ENCODE measurements at places on chromosomes 11 and 22.

DNA sequence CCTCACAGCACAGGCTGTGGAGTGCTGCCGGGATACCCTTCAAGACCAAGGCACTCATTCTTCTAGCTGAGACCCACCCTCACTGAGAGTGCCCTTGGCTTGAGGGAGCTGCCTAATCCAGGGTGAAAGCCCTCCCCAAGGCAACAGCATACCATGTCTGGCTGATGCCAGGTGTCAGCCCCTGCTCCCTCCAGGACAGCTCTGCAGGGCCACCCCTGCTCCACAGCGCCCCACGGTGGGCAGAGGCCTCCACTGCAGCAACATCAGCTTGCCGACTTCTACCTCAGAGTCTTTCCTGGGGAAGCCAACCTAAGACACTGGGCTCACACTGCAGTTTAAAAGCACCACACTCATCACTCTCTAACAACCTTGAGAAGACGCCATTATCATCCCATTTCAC, 29.0 kb downstream of the TTLL1 start:
- DNase-seq: no peak

DNA sequence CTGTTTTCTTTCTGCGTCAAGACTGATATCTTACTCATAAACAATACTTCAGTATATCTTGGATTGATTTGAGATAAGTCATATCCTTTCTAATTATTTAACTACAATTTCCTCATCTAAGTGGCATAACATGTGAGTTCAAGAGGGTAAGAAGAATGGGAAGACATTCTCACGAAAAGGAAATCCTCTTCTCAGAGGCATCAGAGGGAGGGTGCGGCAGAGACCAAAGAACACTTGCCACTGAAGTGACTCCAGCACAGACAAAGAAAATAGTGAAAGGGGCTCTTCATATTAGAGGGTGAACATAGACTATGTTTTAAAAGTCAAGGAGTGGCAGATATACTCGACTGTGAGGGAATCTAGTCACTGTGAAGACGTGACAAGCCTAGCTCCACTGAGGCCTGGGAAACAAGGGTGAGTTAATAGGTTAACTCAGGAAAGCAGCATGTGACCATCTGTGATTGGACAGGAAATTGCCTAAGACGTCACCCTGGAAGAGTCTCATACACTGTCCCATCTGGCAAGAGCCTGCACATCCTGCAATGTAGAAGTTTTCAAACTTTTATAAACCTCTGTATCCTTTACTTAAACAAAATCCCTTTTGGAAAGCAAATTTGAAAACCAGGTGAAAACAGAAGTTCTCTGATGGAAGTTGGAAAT, 1.9 kb upstream of the MMP1 start:
- DNase-seq: no peak

DNA sequence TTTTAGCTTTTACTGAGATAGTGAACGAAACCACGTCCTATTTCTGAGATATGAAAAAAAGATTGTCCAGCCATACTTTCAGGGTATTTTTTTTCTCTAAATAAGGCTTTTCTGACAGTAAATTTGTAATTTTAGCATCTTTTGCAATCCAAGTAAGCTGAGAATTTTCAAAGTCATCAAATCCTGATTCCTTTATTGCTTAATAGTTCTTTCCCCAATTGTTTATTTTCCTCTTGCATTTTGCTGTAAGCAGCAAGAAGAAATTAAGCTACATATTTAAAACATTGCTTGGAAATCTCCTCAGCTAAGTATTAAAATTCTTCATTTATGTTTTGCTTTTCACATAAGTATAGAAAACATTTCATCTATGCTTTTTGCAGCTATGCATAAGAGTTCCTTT, 493.3 kb upstream of the CCDC179 start:
- DNase-seq: no peak

DNA sequence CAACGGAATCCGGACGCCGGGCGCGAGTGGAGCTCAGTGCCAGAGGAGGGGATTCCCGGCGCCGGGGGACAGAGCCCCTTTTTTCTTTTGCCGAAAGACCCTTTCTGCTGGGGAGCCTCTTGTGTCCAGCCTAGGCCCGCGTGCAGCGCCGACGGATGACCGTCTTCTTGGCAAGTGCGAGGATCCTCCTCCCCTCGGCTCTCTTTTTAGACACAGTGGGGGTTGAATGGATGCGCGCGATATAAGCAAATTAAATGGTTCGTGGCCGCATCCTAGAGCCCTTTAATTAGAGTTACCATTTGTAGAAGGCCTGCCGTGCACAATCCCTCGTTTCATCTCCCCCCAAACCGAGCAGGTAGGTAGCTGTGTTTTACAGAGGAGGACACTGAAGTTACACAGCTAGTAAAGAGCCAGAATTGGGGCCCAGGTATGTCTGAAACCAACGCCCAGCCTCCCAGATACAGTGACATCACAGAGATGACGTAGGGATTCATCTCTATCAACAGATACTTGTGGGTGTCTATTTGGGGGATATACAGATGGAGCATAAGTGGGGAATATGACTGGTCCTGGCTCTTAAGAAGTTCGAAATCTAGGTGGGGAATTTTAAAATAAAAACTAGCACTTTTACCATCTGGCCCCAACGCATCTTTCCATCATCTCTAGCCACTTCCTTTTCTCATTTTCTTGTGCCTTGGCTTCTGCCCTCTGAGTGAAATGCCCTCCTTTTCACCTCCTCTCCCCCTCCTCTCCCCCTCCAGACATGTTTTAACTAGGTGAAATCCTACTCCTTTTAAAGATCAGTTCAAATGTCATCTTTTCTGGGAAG, 875 bp downstream of the TCP11L1 start:
- DNase-seq: no peak

DNA sequence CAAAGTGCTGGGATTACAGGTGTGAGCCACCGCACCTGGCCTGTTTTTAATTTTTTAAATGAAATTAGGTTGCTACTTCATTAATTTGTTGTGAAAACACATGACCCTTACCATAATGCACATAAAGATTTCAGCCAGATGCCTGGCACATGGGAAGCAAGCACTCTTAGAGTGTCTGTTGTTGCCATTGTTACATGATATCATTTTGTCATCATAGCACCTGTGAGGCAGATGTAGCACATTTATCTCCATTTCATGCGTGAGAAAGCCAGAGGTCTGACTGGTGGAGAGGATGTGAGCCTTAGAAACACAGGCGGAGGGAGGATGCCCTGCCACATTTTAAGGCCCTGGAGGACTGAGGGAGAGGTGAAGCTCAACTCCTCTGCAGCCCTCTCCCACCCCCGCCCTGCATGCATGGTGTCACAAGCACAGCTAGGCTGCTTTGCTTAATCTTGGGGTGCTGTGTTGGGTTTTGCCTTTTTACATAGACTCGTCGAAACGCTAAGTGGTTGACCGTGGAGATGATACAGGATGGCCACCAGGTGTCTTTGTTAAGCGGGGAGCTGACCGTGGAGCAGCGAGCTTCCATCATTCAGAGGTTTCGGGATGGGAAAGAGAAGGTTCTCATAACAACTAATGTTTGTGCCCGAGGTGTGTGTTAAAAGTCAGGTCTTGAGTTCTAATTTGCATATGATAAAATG, 14.0 kb downstream of the DDX25 start:
- DNase-seq: no peak

GRCh38 chr11:1310772-1311468, 1.5 kb upstream of the TOLLIP start:
- no peak for DNase-seq

GRCh38 chr11:16818284-16818683, 79.8 kb downstream of the C11orf58 start:
- peak; percentile 10 for DNase-seq

DNA sequence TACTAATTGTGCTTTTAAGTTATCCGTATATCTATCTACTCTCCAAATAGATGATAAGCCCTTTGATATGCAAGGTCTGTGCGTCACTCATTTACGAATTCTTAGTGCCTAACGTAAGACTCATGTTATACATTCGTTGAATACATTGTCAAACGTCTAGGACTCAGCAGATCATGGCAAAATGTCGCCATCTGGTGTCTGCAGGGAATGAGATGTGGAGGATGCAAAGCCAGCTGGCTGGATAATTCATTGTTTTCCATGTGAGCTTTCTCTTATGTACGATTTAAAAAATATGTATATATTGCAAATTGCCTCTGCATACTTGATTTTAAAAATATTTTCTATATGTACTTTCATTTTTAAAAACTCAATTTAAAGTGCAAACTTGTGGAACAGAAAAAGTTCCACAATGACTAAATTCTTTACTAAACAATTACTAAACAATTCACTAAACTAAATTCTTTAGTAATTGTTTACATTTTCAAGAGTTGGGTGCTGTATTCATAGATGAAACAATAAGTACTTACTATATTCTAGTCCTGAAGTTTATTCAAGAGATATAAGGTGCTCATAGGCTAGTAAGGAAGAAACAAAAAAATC, 33.8 kb downstream of the ZNF202 start:
- peak; percentile 34 for DNase-seq

- DNase-seq: no peak
Measured at GRCh38 chr11:118060081-118060661, 16.7 kb upstream of the TMPRSS4 start.

DNA sequence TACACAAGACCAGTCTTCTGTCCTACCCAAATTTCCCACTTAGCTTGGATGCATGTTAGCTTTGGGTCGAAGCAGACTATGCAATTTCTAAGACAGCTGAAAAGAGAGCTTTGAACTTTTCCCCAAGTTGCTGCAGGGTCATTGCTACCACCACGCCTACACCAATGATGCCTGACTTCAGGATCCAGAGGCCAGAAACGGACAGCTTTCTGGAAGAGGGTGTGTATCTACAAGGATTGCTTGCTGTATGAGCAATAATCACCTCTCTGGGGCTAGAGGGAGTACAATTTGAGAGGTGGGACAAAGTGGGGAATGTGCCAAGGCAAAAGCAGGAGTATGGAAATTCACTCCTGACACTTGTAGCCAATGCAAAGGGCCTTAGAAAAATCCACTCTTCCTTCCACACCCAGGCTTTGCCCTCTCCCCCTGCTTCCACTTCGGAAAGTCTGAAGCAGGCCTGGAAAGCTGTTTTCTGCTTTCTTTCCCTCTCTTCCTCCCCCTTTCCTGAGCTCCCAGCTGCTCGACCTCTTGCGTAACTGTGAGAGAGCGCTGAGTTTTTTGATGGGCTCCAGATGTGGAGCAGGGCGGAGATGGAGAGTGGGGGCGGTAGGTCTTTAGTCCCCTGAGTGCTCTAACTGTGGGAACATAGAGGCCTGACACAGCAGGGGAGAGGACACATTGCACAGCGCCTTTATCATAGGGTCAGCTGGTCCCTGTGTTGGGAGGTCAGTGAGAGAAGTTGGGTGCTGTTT, 2.1 kb upstream of the PHLDB1 start:
- DNase-seq: no peak

DNA sequence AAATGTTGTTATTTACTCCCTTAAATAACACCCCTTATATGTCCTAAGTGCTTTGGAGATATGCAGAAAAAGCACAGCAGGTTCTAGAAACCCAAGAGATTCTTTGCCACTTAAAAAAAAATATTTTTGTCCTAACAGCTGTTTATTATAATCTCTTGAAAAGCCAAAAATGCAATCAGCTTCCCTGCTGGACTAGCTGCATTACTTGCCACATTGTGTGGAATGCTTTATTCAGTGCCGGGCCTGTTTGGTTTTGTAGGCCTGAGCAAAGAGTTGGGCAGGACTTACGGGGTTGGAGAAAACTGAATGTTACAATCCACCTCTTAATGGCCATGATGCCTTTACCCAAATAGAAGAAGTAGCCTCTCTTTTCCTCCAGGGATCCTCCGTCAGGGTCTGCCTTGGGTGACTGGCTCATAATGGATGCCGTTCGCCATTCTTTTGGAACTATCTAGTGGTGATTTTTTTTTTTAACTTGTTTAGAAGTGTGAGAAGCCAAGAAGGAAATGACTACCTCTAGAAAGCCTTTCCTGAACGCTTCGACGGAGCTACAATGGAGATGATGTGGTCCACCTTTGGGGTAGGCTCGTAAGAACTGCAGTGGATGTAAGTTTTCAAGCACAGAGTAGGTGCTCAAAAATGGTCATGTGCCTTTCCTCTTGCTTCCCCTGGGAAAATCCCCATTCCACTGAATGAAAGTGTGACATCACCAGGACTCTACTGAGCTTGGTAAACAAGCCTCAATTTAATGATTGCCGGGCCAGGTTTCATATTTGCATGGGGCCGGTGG, 241.3 kb upstream of the NCAM1 start:
- DNase-seq: no peak

DNA sequence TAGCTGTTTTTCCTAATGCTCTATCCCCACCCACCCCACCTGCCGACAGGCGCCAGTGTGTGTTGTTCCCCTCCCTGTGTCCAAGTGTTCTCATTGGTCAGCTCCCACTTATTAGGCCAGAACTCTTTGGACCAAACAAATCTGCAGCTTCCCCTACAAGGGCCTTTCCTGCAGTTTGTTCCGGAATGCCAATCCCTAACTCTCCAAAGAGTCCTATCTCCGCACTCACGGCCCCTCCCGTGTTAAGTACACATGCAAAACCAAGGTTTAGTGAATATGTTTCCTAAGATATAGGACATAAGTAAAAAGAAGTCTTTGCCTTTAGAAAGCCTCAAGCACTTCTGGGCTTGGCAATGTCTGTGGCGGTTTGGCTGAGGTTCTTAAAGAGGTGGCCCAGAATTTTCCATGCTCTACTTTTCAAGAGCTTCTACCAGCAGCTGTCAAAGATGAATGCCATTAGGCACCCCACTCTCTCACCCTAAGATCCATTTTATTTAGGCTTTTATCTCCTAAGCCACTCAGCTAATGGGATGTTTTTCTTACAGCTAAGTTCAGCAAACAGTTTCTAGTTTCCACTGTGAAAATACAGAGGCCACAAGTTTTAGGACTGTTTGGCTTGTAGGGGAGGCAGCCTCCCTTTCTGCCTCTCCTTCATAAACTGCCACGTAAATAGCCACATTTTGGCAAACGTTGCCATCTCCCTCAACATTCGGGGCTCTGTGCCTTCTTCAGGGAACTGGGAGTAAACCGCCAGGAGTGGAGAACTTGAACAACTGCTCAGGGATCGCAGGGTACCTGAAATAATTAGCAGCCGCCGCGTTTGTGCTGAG, 1.6 kb downstream of the CD59 start:
- DNase-seq: no peak

DNA sequence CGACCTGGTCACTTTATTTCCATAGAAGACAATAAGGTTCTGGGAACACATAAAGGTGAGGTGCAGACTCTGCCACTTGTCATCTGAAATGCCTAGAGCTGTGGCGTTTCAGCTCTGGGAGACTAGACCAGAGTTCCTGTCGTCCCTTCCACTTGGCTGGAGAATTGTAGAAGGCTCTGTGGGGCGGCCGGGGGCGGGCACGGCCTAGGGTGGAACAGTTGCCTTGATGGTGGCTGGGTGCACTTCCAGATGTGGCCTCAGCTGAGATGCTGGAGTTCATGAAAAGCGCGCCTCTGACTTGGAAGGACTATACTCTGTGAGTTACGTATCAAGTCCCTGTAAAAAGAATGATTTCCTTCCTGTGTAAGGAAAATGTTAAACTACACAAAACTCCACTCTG, 16.8 kb downstream of the TRMU start:
- DNase-seq: no peak

GRCh38 chr11:82398300-82398815, 335.3 kb downstream of the FAM181B start:
- no peak for DNase-seq

- DNase-seq: no peak
Measured at GRCh38 chr11:17526931-17527627, 17.1 kb downstream of the USH1C start.

Measured in LNCaP clone FGC (cell line).